ENCODE measurements at places on chromosomes 13 and 19.

GRCh38 chr13:113732176-113732960 is 26.7 kb upstream of the TMEM255B start:
- no peak for DNase-seq

DNA sequence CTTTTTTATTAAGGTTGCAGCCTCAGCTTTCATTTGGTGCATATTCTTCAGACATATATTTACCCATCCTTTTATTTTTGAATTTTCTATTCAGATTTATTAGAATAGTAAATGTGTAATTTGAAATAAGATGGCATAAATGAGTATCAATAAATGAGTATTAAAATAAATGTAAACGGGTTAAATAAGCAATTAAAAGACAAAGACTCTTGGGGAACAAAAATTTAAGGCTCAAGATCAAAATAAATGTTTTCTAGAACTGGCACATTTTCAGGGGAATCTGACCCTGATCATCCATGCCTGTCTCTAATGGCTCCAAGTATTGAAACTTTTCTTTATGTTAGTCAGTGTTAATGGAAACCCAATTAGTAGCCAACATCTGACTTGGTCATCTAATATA is 3.0 kb downstream of the OR10H3 start:
- DNase-seq, result no peak

GRCh38 chr13:34657716-34658115 is 284.4 kb upstream of the NBEA start:
- DNase-seq, result peak; percentile 24

GRCh38 chr19:4722671-4723594 is 709 bp downstream of the DPP9 start:
- peak; percentile 69 for DNase-seq

DNA sequence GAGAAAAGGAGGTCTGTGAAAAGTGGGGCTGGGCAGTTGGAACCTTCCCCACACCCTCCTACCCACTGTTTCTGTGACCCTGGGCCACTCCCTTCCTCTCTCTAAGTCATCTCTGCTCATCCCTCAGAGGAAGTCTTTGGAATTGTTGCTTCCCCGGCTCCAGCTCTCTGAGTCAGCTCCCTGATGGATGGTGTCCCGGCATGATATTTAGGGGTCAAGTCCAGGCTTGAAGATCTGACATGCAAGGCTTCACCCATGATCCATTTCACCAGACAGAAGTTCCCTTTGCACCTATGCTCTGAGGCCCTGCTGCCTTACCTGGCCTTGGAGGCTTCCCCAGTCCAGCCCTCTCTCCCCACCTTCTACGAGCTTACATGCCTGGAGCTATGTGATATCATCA is 13.3 kb downstream of the EXOC3L2 start:
- DNase-seq, result no peak

- DNase-seq, result no peak
These were observed 25.4 kb upstream of the GPR12 start for GRCh38 chr13:26785838-26786630.

DNA sequence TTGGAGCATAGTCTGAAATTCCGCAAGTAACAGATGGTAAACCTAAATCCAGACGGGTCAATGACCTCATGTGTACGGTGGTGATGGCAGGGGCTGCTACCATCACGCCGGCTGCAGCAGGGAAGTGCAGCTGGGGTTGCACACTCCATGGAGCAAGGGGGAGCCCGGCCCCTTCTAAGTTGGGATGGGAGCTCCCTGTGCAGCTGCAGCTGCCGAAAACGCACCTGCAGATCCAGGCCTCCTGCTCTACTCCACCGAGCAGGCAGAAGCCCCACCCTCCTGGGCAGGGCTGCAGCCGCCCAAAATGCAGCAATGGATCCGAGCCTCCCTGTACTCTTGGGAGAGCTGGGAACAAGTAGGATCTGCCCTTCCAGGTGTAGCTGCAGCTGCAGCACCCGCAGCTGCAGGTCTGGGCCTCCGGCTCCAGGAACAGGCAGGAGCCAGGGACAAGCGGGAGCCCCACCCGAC is 25.5 kb downstream of the KBTBD6 start:
- DNase-seq, result no peak

DNA sequence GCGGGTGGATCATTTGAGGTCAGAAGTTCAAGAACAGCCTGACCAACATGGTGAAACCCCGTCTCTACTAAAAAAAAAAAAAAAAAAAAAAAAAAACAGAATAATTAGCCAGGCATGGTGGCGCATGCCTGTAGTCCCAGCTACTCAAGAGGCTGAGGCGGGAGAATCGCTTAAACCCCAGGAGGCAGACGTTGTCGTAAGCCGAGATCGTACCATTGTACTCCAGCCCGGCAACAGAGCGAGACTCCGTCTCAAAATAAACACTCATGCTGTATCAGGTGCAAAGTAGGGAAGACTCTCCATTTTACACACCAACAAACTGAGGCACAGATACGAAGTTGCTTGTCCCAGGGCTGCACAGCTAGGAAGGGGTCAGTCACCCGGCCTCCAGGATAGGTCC is 15.6 kb downstream of the TLE6 start:
- no peak for DNase-seq

DNA sequence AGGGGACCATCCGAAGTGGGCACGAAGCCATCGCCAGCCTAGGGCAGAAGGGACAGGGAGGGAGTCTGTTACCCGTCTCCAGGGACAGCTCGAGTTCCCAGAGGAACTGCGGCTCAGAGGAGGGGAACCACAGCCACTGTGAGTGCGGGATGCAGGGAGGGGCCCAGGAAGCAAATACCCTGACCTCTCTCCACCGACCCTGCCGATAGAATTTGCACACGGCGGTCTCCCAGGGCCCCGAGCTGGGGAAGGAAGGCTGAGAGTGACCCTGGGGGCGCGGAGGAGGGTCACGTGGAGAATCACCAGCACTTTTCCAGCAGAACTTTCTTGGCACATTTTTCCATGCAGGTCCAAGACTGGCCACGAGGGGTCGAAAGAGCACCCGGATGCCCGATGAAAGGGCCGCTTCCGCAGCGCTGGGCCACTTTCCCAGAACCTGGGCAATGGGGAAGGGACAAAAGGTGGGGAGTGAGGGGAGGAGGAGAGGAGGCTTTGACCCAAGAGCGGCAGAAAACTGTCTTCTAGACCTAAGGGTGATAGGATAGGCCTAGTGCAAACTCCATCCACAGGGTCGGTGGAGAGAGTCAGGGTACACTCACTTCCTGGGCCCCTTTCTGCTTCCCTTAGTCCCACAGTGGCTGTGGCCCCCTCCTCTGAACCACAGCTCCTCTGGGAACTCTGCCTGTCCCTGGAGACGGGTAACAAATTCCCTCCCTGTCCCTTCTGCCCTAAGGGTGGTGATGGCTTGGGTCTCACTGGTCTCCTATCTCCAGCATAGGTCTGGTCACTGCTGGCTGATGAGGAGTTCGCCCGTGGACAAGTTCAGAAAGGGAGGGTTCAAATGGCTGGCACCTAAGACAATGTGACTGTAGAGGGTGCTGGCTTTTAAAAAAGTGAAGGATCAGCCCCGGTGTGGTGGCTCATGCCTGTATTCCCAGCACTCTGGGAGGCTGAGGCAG is 5.3 kb upstream of the GPR4 start:
- DNase-seq, result peak; percentile 32

- no peak for DNase-seq
These were observed 10.0 kb downstream of the CAMSAP3 start for GRCh38 chr19:7605490-7606222.

- DNase-seq, result no peak
These were observed 1220.5 kb downstream of the PCDH17 start for GRCh38 chr13:58852076-58852475.

GRCh38 chr19:39030854-39031367 is 1.4 kb downstream of the FBXO27 start:
- no peak for DNase-seq

DNA sequence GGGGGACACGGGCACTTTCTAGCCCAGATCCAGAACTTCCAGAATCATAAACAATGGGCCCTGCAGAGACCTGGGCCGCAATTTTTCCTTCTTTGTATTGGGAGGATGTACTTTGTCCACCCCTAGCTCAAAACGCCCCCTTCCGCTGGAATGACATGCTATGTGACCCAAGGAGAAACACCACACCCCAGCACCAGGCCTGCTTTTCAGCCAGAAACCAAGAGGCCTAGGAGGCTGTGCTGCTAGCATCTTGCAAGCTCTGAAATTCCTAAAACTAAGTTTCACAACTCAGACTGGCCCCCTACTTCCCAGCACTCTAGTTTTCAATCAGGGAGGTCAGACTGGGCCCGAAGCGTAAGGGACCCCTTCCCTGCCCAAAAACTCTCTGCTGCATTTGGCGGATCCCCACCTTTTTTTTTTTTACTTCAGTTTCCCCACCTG is 538 bp downstream of the LSM4 start:
- peak; percentile 40 for DNase-seq

DNA sequence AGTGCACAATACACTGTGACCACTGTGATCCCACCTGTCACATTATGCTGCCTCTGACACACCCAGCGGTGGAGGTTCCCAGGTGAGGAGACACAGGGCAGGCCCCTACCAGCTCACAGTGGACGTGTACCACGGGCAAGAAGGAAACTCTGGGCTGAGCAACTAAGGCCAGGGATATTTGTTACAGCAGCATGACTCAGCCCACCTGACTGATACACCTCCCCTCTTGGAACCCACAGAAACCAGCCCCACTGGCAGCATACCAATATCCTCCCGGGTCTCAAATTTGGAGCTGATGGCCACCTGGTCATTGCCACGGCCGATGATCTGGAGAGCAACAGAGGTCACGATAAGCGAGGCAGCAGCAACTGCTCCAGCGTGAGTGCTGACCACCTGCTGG is 14.9 kb downstream of the KLC3 start:
- DNase-seq, result no peak

GRCh38 chr19:48970923-48971395 is 5.8 kb downstream of the FTL start:
- peak; percentile 40 for DNase-seq

- DNase-seq, result no peak
These were observed 515.8 kb downstream of the KLF12 start for GRCh38 chr13:73618275-73618865.

All from GM04504 (cell line).